ENCODE measurements at places on chromosomes 3 and 15.
A peak's percentile ranks its signal among the peaks of the same experiment; 100 is the strongest.

DNA sequence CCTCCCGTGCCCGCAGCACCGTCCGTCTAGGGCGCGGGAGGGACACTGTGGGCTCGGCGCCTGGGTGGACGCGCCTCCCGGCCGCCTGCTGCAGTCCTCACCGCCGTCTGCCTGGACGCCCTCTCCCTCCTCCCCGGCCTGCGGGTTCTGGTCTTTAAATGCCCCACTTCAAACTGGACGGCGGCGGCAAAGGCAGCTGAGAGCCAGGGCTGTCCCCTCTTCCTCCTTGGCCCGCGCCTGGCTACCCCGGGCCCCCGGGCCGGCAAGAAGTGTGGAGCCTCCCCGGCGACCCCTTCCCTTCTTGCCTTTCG lies 426 bp downstream of the CBLB start:
- peak; percentile 70 for DNase-seq

GRCh38 chr15:27767918-27768640 lies 331.0 kb downstream of the OCA2 start:
- DNase-seq, result no peak

- no peak for DNase-seq
Measured at GRCh38 chr3:147483578-147483977, 74.4 kb downstream of the ZIC1 start.

- no peak for DNase-seq
Measured at GRCh38 chr15:63299943-63300575, 22.7 kb downstream of the APH1B start.

DNA sequence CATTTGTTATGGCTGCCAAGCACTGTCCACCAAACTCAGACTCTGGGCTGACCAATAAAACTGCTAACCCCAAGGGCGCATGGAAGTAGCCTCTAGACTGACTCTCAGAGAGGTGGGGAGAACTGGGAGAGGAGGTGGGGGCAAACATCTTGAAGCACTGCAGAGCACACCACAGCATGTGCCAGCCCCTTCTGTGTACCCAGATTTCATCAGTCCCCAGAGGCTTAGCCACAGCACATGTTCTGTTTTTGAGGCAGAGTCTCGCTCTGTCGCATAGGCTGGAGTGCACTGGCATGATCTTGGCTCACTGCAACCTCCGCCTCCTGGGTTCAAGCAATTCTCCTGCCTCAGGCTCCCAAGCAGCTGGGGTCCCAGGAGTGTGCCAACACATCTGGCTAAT lies 119.5 kb upstream of the SPATA12 start:
- DNase-seq, result peak; percentile 69

GRCh38 chr15:65394936-65395335 lies 17.1 kb upstream of the IGDCC3 start:
- no peak for DNase-seq

DNA sequence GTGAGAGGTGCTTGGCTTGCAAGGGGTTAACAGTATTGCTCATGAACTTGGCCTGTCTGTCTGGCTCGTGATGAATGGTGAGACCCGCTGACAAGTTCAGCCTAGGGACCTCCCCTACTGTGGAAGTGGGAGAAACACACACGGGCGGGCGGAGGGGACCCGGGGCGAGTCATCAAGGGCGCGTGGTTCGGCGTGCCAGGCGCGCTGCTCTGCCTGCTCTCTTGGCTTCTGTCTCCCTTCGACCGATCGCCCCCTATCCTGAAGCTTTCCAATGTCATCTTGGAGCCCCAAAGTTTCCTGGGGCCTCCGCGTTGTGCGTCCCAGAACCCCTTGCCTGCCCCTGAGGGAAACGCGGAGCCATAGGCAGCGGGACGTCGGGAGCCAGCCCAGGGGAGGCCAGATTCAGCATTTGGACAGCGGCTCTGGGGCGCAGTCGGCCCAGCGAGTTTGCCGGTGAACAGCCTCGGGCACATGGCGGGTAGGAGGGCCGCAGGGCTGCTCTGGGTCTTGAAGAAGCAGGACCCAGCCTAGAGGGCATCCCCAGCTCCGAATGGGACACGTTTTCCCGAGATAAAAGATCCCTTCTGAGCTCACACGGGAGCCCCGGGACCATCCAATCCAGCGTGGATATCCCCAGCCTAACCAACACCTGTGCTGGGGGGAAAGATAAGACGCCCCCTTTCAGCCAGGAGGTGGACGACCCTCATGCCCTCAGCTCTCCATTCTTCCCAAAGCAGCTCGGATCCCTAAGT lies 27.0 kb upstream of the POLG start:
- peak; percentile 81 for DNase-seq

- no peak for DNase-seq
Measured at GRCh38 chr3:59268170-59268569, 218.3 kb upstream of the CFAP20DC start.

DNA sequence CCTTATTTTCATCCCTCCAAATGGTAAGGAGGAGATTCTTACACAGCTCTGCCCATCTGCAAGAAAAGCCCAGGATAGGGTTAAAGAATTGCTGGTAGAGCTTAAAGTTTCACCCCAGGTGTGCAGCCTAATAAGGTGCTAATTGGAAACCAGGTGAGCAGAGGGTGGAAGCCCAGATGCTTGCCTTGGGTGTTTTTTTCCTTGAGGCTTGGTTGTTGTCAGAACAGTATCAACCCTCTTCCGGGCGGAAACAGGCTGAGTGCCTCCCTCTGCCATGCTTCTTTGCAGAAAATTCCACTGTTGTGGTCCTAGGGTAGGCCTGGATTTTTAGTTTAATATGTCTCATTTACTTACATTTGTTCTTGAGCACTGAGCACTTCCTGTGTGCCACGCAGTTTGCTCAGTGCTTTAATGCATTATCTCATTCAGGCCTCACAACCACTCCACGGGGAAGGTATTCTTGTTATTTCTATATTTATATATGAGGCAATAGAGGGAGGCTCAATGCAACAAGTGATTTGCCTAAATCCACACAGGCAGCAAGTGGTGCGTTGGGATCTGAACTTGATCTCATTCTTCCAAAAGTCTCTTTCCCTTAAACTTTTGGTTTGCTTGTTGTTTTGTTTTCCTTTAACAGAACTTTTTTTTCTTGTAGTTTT lies 115.0 kb upstream of the LRIG1 start:
- DNase-seq, result no peak

DNA sequence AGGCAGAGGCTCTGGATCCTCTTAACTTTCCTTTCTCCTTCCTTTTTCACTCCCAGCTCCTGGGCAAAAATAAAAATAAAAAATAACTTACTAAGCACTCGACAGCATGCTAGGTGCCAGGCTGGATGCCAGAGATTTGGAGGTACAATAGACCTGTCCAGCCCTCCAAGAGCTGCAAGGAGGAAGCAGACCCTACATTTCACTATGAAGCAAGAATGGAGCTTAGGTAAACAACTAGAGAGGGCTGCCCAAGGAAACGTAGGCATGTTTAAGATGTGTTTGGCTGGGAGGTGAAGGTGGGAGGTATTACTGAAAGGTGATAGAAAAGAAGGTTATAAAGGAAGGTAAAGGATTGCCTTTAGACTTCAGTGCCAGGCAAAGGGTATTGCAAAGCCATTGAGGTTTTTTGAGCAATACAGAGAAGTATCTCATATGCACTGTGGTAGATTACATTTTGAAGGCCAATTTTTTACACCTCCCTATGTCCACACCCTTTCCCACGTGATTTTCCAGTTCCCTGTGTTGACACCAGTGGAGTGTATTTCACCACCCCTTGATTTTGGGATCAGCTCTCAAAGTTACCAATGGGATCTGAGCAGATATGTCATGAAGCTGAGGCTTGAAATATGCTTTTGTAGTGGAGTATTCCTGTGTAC lies 69.1 kb downstream of the DCLK3 start:
- no peak for DNase-seq

- DNase-seq, result no peak
Measured at GRCh38 chr3:44419116-44419922, 58.2 kb downstream of the ZNF445 start.

DNA sequence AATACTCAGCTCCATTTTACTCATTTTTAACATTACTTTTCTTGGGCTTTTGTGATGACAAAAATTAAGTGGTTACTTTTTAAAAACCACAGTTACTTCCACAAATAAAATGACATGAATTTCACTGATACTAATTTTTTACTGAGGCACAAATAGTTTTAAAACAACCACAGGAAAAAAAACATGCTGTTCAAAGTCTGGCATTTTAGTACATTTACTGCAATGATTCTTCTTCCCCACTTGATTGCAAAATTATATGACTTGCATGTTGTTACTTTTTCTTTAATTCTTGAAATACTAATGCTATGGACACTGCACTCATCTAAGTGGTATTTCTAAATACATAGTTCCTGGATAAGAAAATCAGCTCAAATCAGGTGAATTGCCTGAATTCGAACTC lies 24.8 kb upstream of the SLMAP start:
- no peak for DNase-seq

- peak; percentile 55 for DNase-seq
Measured at GRCh38 chr3:47117807-47118364, 46.0 kb downstream of the SETD2 start.

DNA sequence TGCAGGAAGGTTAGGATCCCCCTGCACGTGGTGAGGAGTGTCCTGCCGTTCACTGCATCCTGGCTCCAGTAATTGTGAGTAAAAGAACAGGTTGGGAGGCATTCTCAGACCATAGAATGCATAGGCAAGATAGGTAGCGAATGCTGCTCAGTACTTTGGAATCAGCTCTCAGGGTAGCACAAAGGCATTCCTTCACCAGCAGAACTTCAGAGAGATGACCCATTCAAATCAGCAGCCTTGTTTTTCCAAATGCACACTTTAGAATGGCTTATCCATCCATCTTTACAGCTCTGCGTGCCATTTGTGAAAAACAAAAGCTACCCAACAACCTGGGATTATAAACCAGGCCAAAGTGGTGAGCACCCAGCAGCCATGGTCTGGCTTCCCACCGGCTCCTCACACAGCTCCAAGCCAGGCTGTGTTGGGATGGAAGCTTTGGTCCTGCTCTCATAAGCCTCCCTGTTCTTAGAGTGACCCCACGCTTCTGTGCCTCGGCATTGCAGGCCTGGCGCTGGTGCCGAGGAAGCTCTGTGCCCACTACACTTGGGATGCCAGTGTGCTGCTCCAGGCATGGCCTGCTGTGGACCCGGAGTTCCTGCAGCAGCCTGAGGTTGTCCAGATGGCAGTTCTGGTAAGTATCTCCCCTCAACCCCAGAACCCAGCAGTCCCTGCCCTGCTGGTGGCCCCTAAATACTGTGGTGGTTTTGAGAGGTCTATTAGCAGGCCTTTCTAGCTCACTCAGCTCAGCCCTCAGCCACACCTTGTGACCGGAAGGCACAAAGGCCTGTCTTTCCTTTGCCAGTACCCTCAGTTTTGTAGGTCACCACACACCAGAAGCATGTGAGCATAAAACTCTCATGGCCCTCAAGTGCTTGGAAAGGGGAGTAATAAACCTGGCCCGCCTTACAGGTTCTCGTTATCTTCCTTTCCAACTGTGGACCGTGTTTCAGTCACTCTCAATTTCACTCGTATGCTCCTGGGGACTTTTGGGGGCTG lies 52.9 kb upstream of the LIMD1 start:
- no peak for DNase-seq

GRCh38 chr3:39038165-39038564 lies 13.6 kb downstream of the SCN11A start:
- DNase-seq, result no peak

GRCh38 chr3:174308736-174309135 lies 550.4 kb upstream of the NAALADL2 start:
- DNase-seq, result no peak

- no peak for DNase-seq
Measured at GRCh38 chr3:177966493-177966892, 569.7 kb upstream of the KCNMB2 start.

- DNase-seq, result no peak
Measured at GRCh38 chr15:63501256-63502089, 2.9 kb upstream of the USP3 start.

GRCh38 chr15:98888820-98889479 lies 118.6 kb downstream of the PGPEP1L start:
- no peak for DNase-seq

- no peak for DNase-seq
Measured at GRCh38 chr15:59346951-59347350, 25.7 kb downstream of the MYO1E start.

DNA sequence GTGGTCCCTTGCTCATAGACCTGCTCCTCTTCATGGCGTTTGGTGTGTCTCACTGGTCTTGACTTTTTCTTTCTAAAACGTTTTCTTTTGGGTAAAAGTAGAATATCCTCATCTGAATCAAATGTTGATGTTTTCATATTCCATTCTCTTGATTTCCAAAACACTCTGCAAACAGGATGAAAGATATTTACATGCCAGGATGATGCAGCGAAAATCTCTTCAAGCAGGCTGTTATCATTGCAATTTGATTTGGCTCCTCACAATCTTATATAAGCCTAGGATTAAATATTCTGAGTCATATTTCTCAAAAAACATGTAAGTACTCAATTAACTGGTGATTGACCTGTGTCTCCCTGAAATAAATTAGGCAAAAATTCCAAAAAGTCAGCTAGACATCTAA lies 10.1 kb downstream of the PP2D1 start:
- no peak for DNase-seq

GRCh38 chr15:25784876-25785640 lies 78.1 kb downstream of the ATP10A start:
- peak; percentile 65 for DNase-seq

DNA sequence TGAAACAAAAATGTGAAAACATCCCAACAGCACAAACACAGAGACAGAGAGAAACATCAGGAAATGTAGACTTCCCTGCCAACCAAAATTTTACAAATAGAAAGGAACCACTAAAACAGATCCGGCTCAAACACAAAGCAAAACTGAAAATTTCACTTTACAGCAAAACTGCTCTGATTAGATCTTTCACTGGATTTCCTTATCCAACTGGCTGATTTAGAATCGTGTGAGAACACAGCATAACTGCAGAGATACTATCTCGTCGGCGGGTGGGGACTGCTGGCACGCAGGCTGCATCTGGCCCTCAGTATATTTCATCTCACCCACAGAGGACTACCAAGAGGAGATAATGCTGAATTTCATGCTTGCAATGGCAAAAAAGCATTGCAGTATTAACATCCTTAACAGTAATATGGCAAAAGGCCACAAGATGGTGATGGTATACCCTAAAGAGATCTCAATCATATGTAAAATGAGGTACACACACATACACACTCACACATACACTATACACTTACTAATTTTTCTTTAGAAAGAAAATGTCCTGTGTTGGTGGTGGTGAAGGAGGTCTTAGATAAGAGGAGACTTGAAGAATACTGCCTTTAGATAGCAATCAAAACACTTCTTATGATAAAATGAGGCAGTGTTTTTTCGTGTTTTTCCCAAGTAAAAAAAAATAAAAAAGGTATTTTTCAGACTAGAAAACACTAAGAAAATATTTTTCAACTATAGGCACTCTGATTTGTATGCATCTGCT lies 10.6 kb upstream of the LEO1 start:
- peak; percentile 19 for DNase-seq

DNA sequence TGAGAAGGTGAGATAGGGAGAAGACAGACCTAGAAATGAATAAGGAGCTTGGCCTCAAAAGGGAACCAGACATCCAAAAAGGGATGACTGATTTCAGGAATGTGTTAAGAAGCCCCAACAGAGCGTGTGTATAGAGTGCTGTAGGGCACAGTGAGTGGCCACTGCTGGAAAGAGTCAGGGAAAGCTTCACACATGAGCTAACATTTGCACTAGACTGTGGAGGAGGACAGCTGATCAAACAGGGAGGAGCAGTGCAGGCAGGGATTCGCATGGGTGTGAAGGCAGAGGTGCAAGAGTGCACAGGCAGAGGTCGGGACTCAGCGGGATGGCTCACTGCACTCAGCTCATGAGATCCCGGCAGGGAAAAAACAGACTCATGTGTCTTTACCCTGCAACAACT lies 61.8 kb downstream of the NPTN start:
- DNase-seq, result no peak

Measured in NCI-H524 (cell line).